ENCODE measurements at places on chromosomes 6 and 20.
A peak's percentile ranks its signal among the peaks of the same experiment; 100 is the strongest.

DNA sequence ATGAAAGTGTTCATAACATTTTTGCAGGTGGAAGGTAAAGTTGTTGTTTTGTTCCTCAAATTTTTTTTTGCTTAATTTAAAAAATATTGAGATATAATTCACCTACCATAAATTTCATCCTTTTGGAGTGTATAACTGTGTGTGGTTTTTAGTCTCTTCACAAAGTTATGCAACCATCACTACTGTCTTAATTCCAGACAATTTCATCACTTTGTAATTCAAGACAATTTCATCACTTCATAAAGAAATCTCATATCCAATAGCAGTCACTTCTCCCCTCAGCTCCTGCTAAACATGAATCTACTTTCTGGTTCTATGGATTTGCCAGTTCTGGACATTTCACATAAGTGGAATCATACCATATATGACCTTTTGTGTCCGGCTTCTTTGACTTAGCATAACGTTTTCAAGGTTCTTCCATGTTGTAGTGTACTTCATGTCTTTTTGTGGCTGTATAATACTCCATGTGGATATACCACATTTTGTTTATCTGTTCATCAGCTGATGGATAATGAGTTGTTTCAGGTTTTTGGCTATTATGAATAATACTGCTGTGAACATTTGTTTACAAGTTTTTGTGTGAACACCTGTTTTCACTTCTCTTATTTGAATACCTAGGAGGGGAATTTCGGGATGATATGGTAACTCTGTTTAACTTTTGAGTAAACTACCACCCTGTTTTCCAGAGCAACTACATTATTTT is 18.8 kb downstream of the ZFAND3 start:
- DNase-seq = no peak

- no peak for DNase-seq
These were observed 62.0 kb downstream of the CARMIL1 start for GRCh38 chr6:25341203-25341552.

GRCh38 chr6:128400875-128401274 is 119.5 kb downstream of the PTPRK start:
- no peak for DNase-seq

- DNase-seq = no peak
These were observed 365.8 kb upstream of the HSF2 start for GRCh38 chr6:122033564-122034181.

DNA sequence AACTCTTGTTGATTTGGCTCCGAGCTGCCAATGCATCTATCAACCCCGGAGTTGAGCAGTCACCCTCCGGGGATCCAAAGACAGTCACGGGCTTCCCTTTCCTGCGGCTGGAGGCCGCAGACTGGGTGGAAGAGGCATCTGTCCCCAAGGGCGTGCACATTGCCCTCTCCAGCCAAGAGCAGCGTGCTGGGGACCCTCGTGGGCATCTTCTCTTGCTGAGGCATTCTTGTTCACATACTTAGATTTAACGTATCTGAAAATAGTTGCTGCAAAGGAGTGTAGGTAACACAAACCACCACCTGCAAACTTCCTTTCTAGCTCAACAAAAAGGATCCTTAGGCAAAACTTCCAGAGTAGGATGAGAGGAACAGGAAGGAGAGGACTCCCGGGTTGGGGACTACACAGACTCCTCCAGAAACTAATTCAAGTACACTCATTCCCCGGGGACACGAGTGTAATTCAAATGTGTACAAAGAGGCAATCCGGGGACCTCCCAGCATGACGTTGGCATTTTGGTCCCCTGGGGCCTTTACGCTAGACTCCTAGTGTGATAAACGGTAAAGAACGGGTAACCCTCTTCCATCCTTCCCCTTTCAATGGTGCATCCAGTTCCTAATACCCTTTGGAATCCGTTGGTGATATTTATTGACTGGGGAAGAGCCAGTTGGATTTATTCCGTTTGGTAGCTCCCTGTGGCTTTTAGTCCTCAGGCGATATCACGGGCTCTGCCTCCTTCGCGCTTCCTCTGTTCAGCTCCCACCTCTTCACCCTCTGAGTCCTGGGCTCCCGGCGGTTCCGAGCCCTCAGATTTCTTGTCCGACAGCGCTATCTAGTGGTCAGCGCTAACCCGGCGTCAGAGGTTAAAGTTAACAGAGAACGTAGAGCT is 2.7 kb upstream of the COL12A1 start:
- DNase-seq = peak; percentile 86

DNA sequence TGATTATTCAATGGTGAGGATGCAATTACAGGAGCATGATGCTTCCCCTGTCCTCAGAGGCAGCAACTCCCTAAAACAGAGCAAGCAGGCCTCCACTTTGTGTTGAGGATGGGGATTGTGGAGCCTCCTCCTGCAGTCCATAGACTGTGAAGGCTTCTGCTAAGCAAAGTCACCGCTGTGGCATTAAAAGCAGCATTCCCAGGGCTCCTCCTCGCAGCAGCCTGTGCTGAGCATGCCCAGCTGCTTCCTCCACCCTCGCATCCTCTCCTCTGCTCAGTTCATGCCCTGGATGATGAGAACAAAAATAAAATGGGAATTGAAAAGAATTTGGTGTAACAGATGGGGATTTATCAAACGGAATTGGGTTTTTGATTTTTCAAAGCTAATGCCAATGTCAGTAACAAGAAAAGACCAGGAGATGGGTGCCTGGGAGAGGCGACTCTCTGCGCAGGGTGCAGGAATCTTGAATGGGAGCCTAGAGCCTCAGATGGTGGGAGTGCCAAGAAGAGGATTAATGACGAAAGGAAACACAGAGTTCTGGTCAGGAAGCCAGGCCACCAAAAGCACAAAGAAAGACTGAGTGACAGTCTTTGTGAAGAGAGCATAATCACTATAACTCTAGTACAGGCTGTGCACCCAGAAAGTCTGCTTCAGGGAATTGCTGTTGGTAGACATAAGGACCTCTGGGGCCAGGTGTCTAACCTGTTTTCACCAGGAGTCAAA is 347.6 kb downstream of the TPBG start:
- DNase-seq = no peak

DNA sequence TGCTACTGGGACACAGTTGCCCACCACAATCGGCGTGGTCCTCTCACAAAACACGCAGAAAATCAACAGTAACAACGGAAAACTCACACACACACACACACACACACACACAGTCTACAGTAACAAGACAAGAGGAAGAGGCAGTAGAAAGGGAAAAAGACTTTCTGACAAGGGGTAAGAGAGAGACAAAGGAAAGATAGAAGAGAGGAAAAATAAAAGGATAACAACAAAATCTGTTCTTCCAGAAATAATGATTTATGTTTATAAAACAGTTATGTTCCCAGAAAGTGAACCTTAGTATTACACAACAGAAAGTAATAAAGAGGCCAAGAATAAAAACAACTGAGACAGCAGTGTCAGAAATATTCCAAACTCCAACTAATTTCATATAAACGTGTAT is 2.9 kb downstream of the RANBP9 start:
- DNase-seq = no peak

DNA sequence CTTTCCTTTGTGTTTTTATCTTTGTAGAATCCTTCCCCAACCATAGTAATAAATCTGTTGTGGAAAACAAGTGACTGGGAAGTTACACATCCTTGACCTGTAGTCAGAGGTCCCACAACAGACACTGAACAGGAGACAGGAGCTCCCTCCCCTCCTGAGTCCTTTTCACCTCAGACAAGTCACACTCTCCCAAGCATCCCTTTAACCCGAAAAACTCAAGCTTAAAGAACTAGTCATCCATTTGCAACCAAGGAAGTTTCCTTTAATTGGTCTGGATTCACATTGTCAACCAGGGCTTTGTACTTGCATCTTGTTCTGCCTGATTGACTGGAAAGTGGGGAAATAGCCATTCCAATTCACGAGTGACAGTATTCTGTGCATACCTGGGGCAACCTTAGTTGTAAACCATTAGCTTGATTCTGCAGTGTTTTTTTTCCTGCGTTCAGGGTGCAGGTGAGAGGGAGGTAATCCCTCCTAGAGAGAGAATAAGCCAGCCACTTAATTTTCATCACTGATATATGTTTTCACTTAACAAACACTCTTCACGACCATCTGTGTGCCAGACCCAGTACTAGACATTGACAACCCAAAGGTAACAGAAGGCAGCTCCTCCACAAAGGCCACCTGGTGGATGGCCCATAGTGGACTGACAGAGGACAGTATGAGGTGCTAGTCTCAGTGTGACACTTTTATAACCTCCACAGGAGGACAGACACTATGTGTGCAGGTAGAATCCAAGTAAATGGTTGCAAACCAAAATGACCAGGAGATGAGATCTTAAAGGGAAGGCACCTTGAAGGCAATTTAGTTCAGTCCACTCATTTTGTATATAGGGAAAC is 112.4 kb downstream of the SLX4IP start:
- DNase-seq = no peak

DNA sequence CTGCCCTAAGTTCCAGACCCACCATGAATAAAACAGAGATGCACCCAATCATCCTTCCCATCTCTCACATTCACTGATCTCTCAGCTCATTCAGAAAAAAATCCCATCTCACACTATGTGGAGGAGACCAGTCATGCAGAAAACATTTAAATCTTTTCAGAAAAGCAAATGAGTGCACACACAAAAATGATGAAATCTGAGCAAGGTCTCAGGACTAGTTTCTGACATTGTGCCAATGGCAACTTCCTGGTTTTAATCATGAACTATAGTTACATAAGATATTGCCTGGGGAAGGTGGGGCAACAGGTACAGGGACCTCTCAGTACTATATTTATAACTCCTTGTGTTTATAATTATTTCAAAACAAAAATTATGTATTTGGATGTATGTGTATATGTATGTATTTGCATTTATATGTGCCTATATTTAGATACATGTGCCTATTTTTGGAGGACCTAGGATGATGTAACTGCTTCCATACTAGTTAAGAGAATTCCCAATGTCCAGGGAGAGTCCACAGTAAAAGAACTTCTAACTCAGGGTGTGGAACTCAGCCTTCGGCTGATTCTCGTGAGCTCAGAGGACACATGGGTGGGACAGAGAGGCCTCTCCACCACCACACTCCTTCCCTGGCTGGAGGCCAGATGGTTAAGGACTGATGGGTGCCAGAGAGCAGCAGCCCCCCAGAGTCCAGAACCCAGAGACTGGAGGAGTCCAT is 71.7 kb upstream of the MAP3K4 start:
- no peak for DNase-seq

DNA sequence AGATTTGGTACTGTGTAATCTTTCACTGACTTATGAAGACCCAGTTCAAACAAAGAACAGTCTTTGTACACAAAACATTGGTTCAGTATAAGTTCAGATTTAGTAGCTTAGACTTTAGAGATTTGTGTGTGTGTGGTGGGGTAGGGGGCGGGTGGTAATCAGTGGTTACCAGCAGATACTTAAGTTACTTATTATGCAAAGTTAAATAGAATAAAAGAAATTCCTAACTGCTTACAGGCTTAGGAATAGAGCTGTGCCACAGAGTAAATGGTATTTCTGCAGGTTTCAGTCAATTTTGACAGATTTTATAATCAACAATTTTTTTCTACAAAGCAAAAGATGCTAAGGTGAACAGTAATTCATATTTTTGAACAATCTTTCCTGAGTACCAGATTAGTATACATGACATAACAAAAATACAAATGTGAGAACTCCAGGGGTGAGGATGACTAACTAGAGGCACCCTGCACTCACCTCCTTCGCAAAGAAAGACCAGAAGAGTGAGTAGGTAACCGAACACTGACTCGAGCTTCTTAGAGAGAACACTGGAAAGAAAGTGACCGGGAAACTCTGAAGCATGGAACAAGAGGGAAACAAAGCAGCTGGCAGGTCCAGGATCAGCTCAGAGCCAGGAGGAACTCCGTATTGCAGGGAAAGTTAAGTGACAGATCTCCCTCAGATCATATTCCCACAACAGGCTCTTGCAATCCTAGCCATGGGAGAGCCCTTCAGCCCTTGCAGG is 560.6 kb downstream of the COL12A1 start:
- DNase-seq = no peak

GRCh38 chr6:25251426-25251825 is 27.7 kb upstream of the CARMIL1 start:
- no peak for DNase-seq

DNA sequence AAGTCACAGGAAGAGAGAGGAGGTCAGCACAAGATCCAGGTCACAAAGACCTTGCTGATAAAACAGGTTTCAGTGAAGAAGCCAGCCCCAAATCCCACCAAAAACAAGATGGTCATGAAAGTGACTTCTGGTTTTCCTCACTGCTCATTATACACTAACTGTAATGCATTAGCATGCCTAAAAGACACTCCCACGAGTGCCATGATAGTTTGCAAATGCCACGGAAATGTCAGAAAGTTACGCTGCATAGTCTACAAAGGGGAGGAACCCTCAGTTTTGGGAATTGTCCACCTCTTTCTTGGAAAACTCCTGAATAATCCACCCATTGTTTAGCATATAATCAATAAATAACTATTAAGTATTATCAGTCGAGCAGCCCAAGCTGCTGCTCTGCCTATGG is 427.2 kb downstream of the RFPL4B start:
- no peak for DNase-seq

GRCh38 chr6:5724911-5725310 is 281.8 kb downstream of the NRN1 start:
- DNase-seq = no peak

DNA sequence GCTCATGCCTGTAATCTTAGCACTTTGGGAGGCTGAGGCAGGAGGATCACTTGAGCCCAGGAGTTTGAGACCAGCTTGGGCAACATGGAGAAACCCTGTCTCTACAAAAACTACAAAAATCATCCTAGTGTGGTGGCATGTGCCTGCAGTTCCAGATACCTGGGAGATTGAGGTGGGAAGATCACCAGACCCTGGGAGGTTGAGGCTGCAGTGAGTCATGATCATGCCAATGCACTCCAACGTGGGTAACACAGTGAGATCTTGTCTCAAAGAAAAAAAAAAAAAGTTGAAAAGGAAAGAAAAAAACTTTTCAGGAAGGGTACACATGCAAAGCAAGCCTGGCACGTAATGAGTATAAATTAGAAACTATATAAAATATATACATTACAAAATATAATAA is 65.8 kb upstream of the FBXO30 start:
- DNase-seq = no peak

DNA sequence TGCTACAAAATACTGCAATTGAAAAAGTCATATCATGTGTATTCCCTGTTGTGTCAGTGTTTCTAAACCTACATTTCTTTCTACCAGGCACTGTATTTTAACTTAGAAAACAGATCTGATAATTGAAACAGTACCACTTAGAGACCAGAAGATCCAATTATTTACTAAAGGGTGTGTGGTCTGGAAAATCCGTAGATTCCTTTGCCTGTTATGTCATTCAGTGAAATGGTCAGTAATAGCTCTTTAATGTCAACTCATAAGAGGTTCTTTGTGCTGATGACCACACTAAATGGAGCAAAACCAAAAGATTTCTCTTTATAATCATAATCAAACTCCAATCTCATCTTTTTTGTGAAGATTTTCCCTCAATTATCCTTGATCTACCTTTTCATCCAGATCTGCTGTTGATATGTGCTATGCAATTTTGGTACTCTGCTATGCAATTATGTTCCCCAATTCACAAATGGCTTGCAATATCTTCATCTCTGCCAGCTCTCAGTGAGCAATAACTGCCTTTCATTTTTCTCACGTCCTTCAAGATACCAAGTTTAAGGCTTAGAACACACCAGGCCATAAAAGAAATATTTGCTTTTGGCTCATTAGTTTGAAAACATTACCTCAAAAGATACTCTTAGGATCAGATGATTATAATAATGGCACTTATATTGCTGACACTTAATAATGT is 165.5 kb downstream of the MOXD1 start:
- no peak for DNase-seq

GRCh38 chr6:105711216-105711615 is 308.3 kb upstream of the PREP start:
- no peak for DNase-seq

GRCh38 chr6:112321941-112322424 is 25.1 kb upstream of the RFPL4B start:
- no peak for DNase-seq

- DNase-seq = no peak
These were observed 15.5 kb downstream of the LY86 start for GRCh38 chr6:6604015-6604414.

Measured in omental fat pad (tissue), 4 donors.